ENCODE measurements at places on chromosomes 4 and X.

GRCh38 chr4:181661923-181662322 is 581.3 kb upstream of the TENM3 start:
- DNase-seq: no peak

DNA sequence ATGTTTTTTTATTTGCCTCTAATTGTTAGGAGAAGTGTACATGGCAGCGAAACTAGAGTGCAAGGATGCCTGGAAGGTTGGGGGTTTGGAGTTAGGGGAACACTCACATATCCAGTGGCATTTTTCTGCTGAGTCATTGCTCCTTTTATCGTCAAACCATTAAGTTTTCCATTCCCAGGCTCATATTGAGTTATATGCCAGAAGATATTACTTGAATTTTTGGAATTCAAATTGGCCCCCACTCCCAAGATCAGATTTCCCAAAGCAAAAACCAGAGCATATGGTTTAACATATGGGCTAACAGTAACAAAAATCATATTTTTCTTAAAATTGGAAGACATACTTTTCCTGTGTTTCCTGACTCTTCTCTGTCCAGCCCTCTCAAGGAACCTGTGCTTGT is 152.7 kb downstream of the FSTL5 start:
- no peak for DNase-seq

DNA sequence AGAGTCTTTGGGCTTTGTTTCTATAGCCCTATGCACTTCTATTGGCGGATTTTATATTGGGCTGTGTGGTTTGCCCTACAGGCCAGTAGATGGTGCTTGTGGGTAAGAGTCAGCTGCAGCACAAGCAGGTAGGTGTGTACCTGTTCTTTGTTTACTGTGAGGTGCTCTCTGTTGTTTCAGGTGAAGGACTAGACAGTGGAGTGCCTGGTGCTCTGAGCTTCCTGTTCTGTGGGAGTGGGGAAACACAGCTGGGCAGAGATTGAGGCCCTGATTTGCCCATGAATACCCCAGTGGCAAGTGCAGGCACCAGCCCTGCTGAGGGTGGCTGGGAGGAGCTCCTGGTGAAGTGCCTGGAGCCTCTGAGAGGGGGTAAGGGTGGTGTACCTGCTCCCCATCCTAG is 26.3 kb upstream of the UCP1 start:
- no peak for DNase-seq

DNA sequence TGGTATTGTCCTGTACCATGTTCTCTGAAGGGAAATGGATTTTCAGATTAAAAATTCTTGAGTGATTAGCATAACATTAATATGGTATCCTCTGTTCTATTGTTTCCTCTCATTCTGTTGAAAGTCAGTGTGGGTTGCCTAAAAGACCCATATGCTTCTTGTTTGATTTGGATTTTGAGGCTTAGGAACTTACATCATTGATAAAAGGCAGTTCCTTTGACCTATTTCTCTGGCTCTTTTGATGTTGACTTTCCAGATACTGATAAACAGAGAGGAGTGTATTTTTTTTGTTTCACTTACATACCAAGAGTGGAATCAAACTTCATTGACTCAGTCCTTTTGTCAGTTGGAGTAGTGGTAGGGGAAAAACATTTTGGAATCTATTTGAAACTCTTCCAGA is 32.8 kb downstream of the TMEM144 start:
- DNase-seq: no peak

- no peak for DNase-seq
These were observed 4.7 kb downstream of the ZXDB start for GRCh38 chrX:57596516-57596915.

GRCh38 chr4:111952688-111953087 is 192.6 kb upstream of the FAM241A start:
- DNase-seq: no peak

- no peak for DNase-seq
These were observed 25.1 kb downstream of the PRSS12 start for GRCh38 chr4:118327554-118328241.

DNA sequence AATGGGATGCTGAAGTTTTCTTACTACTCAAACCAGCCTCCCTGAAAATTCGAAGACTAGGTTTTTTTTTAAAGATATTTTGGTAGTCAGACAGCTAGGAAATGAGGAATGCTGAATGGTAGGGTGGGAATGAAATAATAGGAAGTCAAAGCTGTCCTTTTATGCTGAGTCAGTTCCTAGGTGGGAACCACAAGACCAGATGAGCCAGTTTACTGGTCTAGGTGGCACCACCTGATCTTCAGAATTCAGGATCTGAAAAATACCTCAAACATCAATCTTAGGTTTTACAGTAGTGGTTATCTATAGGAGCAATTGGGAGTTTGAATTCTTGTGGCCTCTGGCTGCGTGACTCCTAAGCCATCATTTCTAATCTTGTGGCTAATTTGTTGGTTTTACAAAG is 183.1 kb upstream of the GALNT7 start:
- no peak for DNase-seq

DNA sequence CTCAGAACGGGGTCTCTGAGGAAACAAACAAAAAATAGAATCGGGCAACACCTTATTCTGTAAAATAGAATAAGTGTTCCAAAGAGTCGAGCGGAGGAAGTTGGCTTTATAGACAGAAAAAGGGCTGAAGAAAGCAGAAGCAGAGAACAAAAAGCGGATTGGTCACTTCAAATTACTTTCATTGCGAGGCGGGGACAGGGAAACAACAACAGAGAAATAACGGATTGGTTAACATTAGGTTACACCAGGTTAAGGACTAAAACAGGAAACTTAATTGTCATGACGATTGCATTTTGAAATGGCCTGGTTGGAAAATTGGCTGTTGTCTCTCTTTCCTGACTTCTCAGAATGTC is 433 bp upstream of the COQ2 start:
- no peak for DNase-seq

DNA sequence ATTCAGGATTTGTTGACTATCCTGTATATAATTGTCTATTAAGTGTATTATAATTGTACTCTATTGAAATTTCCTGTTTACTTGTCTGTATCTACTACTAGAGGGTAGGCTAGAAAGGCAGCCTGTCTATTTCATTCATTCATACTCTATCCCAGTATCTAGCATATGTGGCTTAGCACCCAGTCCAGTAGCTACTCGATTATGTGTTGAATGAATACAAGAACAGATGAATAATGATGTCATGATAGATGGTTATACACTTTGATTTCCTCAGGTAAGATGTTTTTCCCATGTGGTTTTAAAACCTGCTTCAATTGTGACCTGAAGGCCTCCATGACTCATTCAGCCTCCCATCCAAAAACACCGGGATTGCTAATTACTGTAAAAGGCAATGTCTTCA is 68.0 kb downstream of the IL21 start:
- DNase-seq: no peak

- DNase-seq: no peak
These were observed 1.3 kb downstream of the NKAP start for GRCh38 chrX:119942173-119942819.

GRCh38 chrX:137566746-137567679 is 1.1 kb downstream of the ZIC3 start:
- DNase-seq: no peak

DNA sequence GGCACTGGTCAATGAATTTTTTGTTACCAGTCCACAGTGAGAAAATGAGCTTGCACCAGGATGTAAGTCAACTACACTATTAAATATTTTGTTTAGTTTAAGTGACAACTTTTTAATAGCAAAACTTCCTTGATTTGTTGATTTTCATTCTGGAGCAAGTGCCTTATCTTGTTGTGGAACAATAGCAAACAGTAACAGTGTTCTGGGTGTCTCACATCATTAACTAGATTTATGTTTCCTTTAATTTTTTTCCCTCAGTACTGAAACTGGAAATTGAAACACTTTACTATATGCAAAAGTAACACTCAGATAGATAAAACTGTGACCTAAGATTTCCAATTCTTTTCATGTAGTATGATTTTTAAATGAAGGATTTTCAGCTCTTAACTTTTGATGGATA is 80.1 kb downstream of the GALNT7 start:
- no peak for DNase-seq

GRCh38 chr4:142081025-142081424 is 444.6 kb downstream of the IL15 start:
- DNase-seq: no peak

DNA sequence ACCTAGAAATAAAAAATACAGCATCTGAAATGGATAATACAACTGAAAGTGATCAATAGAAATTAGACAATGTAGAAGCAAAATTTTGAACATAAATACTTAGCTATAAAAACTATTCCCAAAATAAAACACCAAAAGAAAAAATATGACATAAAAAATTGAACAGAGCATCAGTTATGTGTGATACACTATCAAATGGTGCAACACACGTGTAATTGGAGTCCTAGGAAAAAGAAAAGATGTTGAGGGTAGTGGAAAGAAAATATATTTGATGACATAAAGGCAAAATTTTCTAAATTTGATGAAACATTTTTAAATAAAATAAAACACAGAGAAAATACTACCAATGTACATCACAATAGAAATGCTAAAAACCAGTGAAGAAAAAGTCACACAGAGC is 63.1 kb downstream of the NPY2R start:
- DNase-seq: no peak

DNA sequence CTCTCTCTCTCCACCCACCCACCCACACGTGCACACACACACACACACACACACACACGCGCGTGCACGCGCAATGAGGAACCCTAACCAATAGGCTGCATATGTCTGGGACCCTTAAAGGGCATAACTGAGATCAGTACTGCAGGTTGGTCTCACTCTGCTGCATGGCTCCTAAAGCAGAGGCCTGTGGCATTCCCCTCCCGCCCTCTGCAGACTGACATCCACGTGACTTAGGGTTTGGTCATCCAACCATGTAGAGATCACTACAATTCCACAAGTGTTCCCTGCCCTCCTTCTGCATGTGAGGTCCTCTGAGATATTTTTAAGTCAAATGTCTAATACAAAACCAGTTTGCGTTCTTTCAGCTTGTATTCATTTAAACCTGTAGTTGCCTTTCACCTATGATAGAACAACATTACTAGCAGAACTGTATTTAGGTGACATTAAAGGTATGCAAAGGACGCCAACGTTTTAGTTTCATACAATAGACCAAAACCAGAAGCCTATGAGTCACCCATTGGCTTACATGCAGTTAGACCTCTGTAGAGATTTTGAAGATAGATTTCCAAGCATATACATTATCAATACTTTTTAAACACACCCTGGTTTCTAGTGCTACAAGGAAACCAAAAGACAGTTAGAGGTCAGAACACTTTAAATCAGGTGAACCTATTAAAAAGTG is 10.1 kb downstream of the XAGE5 start:
- no peak for DNase-seq

GRCh38 chrX:97215186-97215585 is 331.5 kb downstream of the RPA4 start:
- no peak for DNase-seq

DNA sequence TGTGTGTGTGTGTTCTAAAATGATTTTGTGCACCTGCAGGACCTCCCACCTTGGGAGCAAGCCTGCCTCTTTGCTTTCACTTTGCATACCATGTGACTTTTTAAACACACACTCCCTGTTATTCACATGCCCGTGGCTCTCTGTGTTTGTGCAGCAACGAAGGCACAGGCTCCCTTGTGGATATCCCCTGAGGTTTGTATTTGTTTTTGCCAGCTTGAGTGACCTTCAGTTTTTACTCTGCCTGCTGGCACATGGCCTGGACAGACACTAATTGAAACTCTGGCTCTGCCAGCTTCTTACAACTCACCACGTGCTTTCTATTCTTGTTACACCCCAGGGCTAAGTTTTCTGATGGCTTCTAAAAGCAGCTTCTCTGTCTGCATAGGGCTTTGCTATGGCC is 885.8 kb downstream of the SH3BGRL start:
- no peak for DNase-seq

DNA sequence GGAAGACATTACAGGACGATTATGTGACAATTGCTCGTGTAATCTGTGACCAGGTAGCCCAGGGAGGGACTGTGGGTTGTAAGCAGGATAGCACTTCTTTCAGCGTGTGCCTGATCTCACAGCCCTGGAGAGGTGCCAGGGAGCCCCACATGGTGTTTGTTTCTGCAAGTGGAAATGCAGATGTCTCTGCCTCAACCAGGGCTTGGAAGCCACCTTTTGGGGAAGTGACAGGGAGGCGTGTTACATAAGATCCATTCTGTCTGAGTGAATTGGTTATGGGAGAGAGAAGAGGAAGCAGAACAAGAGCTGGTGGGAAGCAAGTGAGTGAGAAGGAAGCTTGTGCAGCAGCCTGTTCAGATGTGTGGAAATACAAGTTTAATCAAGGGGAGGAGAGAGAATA is 104.5 kb upstream of the GATB start:
- no peak for DNase-seq

- DNase-seq: no peak
These were observed 1848.9 kb upstream of the TENM3 start for GRCh38 chr4:180394312-180394711.

GRCh38 chr4:140762202-140762601 is 6.0 kb upstream of the TBC1D9 start:
- no peak for DNase-seq

DNA sequence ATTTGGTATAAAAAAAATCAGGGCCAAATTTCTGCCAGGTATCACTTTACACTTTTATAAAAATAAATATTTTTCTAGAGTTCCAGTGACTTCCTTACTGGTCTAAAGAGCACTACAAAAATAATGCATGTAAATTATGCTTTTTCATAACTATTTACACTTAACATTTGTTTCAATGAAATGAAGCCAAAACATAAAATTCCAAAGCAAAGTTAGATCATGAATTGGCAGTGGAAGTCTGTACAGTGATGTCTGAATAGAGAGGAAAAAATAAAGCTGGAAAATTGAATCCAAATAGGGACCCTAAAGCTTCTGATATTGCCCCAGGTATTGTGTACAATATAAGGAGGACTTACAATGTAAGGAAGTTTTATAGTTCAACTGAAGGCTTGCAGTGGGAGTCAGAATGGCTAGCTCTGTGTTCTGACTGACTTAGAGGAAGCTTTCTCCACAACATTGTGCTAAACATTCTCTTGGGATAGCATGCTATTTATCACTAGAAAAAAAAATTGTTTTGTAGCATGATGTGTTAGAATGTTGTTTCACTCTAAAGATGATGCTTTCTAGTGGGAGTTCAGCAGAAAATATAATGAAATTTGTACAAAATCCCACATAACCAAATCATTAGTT is 288.2 kb upstream of the UGT8 start:
- no peak for DNase-seq

- no peak for DNase-seq
These were observed 56.5 kb downstream of the ARAP2 start for GRCh38 chr4:36187723-36188333.

All from D721Med (cell line).